ENCODE measurements at places on chromosomes 5 and 9.
A peak's percentile ranks its signal among the peaks of the same experiment; 100 is the strongest.

DNA sequence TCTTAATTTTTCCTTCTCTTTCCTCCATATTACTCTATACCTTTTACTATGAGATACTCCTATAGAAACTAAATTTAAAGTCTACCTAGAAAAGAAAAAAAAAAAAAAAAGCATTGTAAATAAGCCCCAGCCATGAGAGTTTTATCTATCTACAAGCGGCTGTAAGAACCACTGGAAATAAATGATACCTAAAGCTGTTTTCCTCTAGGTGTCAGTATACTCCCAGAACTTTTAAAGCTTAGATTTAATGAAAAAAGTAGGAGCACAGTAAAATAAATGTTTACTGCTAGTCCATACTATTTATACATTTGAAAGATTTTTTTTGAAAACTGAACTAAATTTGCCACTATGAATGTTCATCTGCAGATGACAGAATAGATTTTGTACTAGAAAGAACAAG, 26.2 kb downstream of the TYRP1 start:
- ATAC-seq: no peak
- no peaks in the 10 kb centered on the region for H3K36me3 ChIP-seq
- no peaks in the 10 kb centered on the region for H3K27me3 ChIP-seq
- H3K27ac ChIP-seq: no peak overlapping the region
- H3K4me3 ChIP-seq: no peak overlapping the region
- no peaks in the 10 kb centered on the region for H3K4me1 ChIP-seq

GRCh38 chr5:42005561-42006153, 80.6 kb downstream of the FBXO4 start:
- H3K36me3 ChIP-seq: no peaks in the 10 kb centered on the region
- no peaks in the 10 kb centered on the region for H3K27me3 ChIP-seq
- no peaks in the 10 kb centered on the region for H3K4me1 ChIP-seq
- no peak overlapping the region for H3K4me3 ChIP-seq
- no peak for ATAC-seq

GRCh38 chr5:84197538-84197937, 187.1 kb downstream of the EDIL3 start:
- no peak overlapping the region for H3K4me3 ChIP-seq
- no peak for ATAC-seq
- H3K27ac ChIP-seq: no peak overlapping the region
- H3K27me3 ChIP-seq: no peaks in the 10 kb centered on the region
- H3K4me1 ChIP-seq: no peaks in the 10 kb centered on the region
- no peaks in the 10 kb centered on the region for H3K36me3 ChIP-seq

- H3K4me3 ChIP-seq: no peak overlapping the region
- no peak overlapping the region for H3K27ac ChIP-seq
- H3K36me3 ChIP-seq: no peaks in the 10 kb centered on the region
- no peaks in the 10 kb centered on the region for H3K4me1 ChIP-seq
- no peak for ATAC-seq
These were observed 151.3 kb upstream of the TRPC7 start for GRCh38 chr5:136516637-136517036.

- peak overlapping the region; percentile 58 for H3K4me3 ChIP-seq
- peaks cover 2% of the 10 kb centered on the region for H3K27me3 ChIP-seq
- H3K27ac ChIP-seq: peak overlapping the region; percentile 96
- ATAC-seq: peak; percentile 76
- H3K4me1 ChIP-seq: peaks cover 12% of the 10 kb centered on the region
These were observed 213.3 kb downstream of the PCSK1 start for GRCh38 chr5:96219580-96220281.

- H3K4me3 ChIP-seq: no peak overlapping the region
- H3K27ac ChIP-seq: no peak overlapping the region
- peaks cover 4% of the 10 kb centered on the region for H3K4me1 ChIP-seq
- peaks cover 90% of the 10 kb centered on the region for H3K36me3 ChIP-seq
- ATAC-seq: no peak
These were observed 58.1 kb downstream of the NNT start for GRCh38 chr5:43661102-43661501.

- H3K4me1 ChIP-seq: no peaks in the 10 kb centered on the region
- ATAC-seq: no peak
These were observed 16.0 kb downstream of the ATP10B start for GRCh38 chr5:160835818-160836528.

- H3K27me3 ChIP-seq: no peaks in the 10 kb centered on the region
- ATAC-seq: no peak
- no peak overlapping the region for H3K27ac ChIP-seq
- no peaks in the 10 kb centered on the region for H3K4me1 ChIP-seq
- no peak overlapping the region for H3K4me3 ChIP-seq
These were observed 72.5 kb downstream of the PHF2 start for GRCh38 chr9:93648836-93649235.

DNA sequence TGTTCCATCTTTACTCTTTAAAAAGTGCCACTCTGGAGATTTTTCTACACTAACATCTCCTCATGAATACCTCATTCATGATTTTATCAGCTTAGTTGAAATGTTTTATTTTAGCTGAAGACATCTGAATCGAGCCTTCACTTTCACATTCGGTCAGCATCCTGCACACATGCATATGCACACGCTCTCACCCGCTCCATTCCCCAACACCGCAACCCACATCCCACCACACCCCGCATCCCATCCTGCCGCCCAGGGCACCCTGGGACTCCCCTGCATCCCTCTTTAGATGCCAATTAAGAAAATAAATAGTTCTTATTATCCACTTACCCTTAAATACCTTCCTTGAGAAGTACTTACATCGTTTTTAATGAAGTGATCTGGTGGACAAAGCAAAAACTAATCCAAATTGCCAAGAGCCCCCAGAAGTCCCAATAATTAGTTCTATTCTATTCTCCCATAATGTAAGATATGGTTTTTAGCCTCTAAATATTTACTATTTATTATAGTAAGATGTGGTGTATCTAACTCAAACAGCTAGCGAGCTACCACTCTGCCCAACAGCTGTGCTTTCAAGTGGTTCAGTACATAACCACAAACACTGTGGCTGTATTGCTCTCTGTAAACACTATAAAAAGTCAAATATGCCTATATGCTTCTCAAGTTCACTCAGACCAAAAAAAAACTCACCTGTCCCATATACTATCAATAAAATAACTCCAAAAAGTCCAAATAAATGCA, 38.2 kb downstream of the GZMK start:
- peak overlapping the region; percentile 88 for H3K4me3 ChIP-seq
- H3K4me1 ChIP-seq: peaks cover 47% of the 10 kb centered on the region
- no peaks in the 10 kb centered on the region for H3K36me3 ChIP-seq
- H3K27me3 ChIP-seq: no peaks in the 10 kb centered on the region

DNA sequence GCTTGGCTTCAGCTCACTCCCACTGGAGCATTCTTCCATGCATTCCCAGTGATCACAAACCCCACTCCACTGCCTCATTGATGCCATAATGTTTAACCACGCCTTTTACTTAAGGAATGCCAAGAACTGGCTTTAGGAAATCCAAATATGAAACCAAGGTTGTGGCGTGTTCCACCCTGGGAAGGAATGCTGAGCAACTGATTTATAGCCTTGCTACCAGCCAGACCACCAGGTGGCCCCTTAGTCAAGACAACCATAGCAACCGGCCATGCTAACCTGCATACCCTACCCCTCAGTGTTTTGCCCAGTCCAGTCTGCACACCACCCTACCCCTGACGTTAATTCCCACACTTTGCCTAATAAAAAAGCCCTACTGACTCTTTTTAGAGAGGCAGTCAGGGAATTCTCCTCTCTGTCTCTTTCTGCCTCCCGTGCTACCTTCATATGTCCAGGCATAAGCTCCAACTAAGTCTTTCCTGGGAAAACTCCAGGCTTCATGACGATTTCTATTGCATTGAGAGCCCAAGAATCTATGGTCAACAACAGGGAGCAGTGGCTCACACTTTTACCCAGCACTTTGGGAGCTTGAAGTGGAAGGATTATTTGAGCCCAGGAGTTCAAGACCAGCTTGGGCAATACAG, 27.0 kb upstream of the PRRC2B start:
- no peak overlapping the region for H3K4me3 ChIP-seq
- no peaks in the 10 kb centered on the region for H3K27me3 ChIP-seq
- H3K4me1 ChIP-seq: no peaks in the 10 kb centered on the region
- H3K36me3 ChIP-seq: no peaks in the 10 kb centered on the region

DNA sequence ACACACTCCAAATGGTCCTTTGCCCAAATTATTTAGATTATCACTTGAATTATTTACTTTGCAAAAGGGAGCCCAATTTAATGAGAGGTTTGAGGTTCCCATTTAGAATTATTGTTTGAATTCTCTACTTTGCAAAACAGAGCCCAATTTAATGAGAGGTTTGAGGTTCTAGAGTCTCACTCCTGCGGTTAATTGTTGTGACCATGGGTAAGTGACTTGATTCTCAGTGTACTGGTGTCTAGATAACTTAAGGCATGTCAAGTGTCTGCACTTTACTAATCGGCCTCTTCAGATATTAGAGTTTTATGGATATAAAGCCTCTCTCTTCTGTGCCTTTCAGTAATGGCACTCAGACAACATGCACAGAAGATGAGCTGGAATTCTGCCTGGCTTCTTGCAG, 67.5 kb downstream of the YIPF5 start:
- H3K4me1 ChIP-seq: no peaks in the 10 kb centered on the region
- H3K4me3 ChIP-seq: no peak overlapping the region
- ATAC-seq: no peak
- peaks cover 2% of the 10 kb centered on the region for H3K27me3 ChIP-seq

DNA sequence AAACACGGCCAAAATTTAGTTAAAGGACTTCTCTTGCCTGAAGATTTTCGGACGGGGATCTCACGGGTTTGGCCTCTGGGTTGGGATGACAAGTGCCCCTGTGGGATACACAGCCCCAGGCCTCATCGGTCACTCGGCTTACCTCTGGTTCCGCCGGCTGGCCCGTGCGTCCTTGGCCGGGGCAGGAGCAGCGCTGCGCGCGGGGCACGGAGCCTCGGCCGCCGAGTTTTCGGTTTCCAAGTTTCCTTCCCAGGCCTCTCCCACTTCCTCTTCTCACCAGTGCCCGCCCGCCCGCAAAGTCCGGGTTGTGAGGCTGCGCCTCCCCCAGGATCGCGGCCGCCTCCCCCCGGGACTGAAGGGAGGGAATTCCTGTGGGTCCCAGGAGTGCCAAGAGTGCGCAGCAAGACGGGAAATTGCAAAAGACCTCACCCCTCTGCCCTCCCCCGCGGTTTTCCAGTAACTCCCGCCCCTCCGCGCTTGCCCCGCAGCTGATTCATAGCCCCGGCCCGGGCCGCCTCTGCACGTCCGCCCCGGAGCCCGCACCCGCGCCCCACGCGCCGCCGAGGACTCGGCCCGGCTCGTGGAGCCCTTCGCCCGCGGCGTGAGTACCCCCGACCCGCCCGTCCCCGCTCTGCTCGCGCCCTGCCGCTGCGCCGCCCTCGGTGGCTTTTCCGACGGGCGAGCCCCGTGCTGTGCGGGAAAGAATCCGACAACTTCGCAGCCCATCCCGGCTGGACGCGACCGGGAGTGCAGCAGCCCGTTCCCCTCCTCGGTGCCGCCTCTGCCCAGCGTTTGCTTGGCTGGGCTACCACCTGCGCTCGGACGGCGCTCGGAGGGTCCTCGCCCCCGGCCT, at the start of gene OSMR:
Gene OSMR, plus strand, starts transcription at position 487 of the 853 bp plus-strand sequence. CDS start 23,033 bp downstream, outside the sequence.
- H3K36me3 ChIP-seq: peaks cover 6% of the 10 kb centered on the region
- no peak within 1 kb of the TSS for H3K27ac ChIP-seq
- peak within 1 kb of the TSS; percentile 68 for H3K4me3 ChIP-seq
- peaks cover 58% of the 10 kb centered on the region for H3K27me3 ChIP-seq
- H3K4me1 ChIP-seq: peaks cover 5% of the 10 kb centered on the region

DNA sequence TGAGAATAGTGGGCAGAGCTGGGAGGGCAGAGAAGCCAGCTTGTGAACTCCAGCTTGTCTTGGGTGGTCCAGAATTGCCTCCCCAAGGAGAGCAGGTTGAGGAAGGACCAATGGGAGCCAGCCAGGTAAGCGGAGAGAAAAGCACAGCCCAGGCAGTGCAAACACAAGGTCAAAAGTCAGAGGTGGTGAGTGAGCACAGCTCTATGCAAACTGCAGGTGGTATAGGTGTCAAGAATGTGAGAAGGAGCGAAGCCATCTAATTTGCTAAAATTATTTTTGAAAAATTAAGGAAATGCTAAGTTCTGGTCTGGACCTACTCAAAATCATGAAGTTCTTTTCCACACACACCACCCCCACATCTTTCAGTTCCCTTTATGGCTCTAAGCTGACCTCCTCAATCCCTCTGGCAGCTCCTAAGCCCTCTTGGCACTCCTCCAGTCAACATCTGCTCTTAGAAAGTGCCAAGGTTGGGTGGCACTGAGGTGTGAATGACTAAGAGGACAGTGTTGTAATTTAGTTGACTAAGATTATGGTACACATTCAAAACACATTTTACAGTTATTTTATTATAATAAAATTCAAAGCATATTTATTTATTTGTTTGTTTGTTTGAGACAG, 6.6 kb upstream of the OTULINL start:
- H3K4me3 ChIP-seq: no peak overlapping the region
- H3K4me1 ChIP-seq: no peaks in the 10 kb centered on the region
- no peak for ATAC-seq
- H3K27ac ChIP-seq: no peak overlapping the region
- no peaks in the 10 kb centered on the region for H3K36me3 ChIP-seq

GRCh38 chr5:112228667-112229066, 190.4 kb downstream of the EPB41L4A start:
- H3K27me3 ChIP-seq: no peaks in the 10 kb centered on the region
- no peaks in the 10 kb centered on the region for H3K4me1 ChIP-seq
- no peaks in the 10 kb centered on the region for H3K36me3 ChIP-seq
- no peak overlapping the region for H3K4me3 ChIP-seq

DNA sequence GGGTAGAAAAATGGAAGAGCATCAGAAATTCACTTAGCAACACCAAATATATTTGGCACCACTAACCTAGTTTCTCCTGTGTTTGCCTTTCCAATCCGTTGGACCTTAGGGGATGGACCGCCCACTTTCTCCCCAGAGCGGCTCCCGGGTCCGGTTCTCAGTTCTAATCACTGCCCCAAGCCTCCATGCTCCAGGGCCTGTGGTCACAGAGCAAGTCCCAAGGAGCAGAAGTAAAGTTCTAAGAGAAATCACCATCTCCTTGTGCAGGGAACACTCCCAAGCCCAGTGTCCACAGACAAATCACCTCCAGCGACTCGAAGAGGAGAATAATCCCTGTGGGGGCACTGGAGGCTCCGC, 728 bp upstream of the SLC1A1 start:
- no peaks in the 10 kb centered on the region for H3K36me3 ChIP-seq
- peak overlapping the region; percentile 21 for H3K4me3 ChIP-seq
- no peak overlapping the region for H3K27ac ChIP-seq

DNA sequence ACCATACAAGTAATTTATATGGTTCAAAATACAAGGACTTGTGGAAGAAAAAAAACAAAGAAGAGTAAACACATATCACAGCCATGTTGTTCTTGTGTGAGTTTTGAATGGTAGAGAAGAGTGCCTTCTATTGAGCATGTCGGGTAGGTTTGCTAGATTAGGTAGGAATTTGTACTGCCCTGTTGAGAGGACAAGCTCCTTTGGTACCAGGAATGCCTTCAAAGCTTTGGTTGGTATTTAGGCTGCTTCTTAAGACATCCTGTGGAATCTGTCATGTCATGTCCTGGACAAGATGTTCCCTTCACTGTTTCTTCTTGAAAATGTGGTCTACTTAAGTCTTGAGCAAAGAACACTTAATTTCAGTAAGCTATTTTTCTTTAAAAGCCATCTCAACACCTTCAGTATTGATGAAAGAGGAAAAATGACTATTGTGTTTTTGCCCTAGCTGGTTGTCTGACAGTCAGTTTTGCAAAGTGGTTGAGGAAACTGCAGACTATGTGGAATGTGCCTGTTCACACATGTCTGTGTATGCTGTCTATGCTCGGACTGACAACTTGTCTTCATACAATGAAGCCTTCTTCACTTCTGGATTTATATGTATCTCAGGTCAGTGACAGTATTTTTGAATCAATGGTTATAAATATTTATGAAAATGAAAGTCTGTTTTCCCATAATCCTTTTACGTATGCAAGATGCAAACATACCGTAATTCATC, 296.9 kb downstream of the ADGRV1 start:
- H3K4me3 ChIP-seq: no peak overlapping the region
- H3K27me3 ChIP-seq: peaks cover 8% of the 10 kb centered on the region
- no peaks in the 10 kb centered on the region for H3K36me3 ChIP-seq
- ATAC-seq: no peak
- H3K4me1 ChIP-seq: no peaks in the 10 kb centered on the region
- H3K27ac ChIP-seq: no peak overlapping the region

Data from activated T-helper 17 cell treated with anti-CD3 and anti-CD28 coated beads, Interleukin-2, amount 50 U/mL, for 72 hours (primary cell).